ENCODE measurements at places on chromosomes 4 and X. TPM values are rescaled to one million over a fixed set of nuclear protein-coding genes. Genes with fewer than 3 reads are reported as not detected.

SPATA18 gene
- total RNA-seq = 14.6 TPM

IL21 gene
- not detected for total RNA-seq

REPS2 gene
- 4.4 TPM for total RNA-seq

ACSL4 gene
- total RNA-seq = 176 TPM

DGKK gene
- not detected for total RNA-seq

SCML2 gene
- 4.4 TPM for total RNA-seq

PITX2 gene
- total RNA-seq = not detected

CHRNA9 gene
- total RNA-seq = not detected

PTCHD1 gene
- not detected for total RNA-seq

MUC7 gene
- total RNA-seq = not detected

BTK gene
- 0.14 TPM for total RNA-seq

XAGE1A gene
- not detected for total RNA-seq

CENPI gene
- total RNA-seq = 46.0 TPM

G6PD gene
- total RNA-seq = 92.0 TPM

GC gene
- total RNA-seq = not detected

HPGD gene
- not detected for total RNA-seq

GSX2 gene
- not detected for total RNA-seq

GLRA3 gene
- not detected for total RNA-seq

TCEAL7 gene
- total RNA-seq = 5.0 TPM

ATP2B3 gene
- not detected for total RNA-seq

Measured in thoracic aorta endothelial cell (primary cell).